Uterus (tissue), 4 donors: ENCODE measurements at places on chromosomes 13 and 19.

DNA sequence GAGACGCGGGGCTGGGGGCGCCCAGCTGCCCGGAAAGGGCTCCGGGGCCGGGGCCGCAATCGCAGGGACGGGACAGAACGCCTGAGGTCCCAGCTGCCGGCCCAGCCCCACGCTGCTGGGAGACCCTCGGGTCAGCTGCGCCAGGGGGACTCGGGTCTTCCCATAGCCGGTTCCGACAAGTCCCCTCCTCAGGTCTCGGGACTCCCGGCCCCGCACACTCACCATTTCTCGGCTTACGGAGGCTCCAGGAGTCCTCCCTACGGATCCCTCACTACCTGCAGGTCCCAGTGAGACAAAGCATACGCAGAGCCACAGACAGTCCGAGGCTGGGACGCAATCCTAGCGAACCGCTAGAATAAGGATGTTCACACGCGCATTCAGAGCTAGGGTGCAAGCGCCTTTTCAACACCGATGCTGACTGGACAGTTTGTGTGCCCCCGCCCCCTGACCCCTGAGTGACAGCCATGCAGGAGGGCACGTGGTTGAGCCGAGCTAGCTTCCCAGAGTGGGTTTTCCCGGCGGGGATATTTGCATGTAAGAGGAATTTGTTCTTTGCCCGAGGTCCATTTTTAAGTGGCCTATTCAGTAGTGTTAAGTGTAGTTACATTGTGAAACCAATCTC lies 13.6 kb downstream of the ZNF490 start:
- no peak for DNase-seq

GRCh38 chr13:43374621-43375020 lies 351.2 kb downstream of the DNAJC15 start:
- no peak for DNase-seq

GRCh38 chr19:52945652-52946321 lies 16.9 kb downstream of the ZNF816 start:
- DNase-seq, result no peak

DNA sequence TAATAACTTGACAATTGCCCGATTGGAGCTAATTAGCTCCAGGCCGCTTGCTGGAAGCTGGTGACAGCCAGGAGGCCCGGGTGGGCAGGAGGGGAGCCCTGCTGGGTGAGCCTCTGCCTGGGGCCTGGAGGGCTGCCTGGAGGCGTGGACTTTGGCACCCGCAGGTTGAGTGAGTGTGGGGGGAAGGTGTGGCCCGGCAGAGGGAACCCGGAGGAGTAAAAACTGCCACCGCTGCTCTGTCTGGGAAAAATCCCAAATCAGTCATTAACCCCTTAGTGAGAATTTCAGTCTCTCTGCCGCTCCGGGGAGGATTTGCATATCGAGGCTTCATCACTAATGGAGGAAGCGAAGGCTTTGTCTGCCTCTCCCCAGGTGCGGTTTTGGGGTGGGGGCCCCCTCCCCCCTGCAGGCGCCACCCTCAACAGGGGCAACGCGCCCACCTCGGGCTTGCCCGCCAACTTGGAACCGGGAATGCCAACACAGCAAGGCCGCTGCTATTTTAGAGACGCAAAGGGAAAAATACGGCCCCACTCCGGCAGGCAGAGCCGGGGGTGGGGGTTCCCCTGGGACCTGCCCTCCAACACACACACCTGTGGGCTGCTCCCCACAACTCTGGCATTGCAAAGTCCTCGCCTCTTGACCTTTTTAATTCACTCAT lies 6.2 kb downstream of the EFNA2 start:
- DNase-seq, result no peak

- no peak for DNase-seq
Observed at GRCh38 chr13:109979228-109979627, 192.8 kb upstream of the IRS2 start.
